Neural crest cell (in vitro differentiated cells): ENCODE measurements at places on chromosomes 1 and 21. TPM values are rescaled to one million over a fixed set of nuclear protein-coding genes. Genes with fewer than 3 reads are reported as not detected.

C1orf185 gene
- total RNA-seq, result not detected in 2 replicates

DNA sequence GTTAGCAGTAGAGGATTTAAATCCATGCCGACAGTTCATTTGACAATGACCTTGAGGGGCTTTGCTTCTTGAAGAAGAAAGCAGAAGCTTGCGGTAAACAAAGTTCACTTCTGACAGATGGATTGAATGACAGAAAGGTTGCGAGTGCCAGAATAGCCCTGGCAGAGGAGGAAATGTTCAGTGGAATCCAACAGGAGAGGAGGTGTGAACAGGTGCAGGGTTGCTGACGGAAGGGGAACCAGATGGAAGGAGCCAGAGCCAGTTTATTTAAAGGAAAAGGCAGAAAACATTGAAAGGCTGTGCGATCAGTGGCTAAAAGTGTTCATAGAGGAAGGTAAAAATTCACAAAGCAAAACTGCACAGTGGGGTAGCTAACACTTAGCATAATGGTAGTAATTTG, 141.0 kb downstream of the SDCCAG8 start:
- no peak overlapping the region for H3K4me3 ChIP-seq
- no peaks in the 10 kb centered on the region for H3K27me3 ChIP-seq
- peaks cover 23% of the 10 kb centered on the region for H3K4me1 ChIP-seq
- DNase-seq, result no peak

- no peak overlapping the region for H3K4me3 ChIP-seq
- peaks cover 13% of the 10 kb centered on the region for H3K36me3 ChIP-seq
- H3K27me3 ChIP-seq, result no peaks in the 10 kb centered on the region
- peak; percentile 69 for DNase-seq
These were observed 52.3 kb upstream of the ADAM30 start for GRCh38 chr1:119948342-119949214.

- no peak overlapping the region for H3K27ac ChIP-seq
- no peak for DNase-seq
- no peaks in the 10 kb centered on the region for H3K27me3 ChIP-seq
- H3K4me1 ChIP-seq, result no peaks in the 10 kb centered on the region
These were observed 224.0 kb downstream of the PTBP2 start for GRCh38 chr1:96945509-96946084.

GRCh38 chr1:45205910-45206721, at the start of gene ZSWIM5:
Gene ZSWIM5, minus strand, starts transcription at chr1:45206605. Its CDS starts 255 bp downstream, at chr1:45206350.
- DNase-seq, result peak; percentile 64
- H3K27ac ChIP-seq, result peak within 1 kb of the TSS; percentile 32
- peaks cover 29% of the 10 kb centered on the region for H3K4me1 ChIP-seq
- H3K27me3 ChIP-seq, result peaks cover 18% of the 10 kb centered on the region
- peak within 1 kb of the TSS; percentile 93 for H3K4me3 ChIP-seq
- no peaks in the 10 kb centered on the region for H3K36me3 ChIP-seq

DNA sequence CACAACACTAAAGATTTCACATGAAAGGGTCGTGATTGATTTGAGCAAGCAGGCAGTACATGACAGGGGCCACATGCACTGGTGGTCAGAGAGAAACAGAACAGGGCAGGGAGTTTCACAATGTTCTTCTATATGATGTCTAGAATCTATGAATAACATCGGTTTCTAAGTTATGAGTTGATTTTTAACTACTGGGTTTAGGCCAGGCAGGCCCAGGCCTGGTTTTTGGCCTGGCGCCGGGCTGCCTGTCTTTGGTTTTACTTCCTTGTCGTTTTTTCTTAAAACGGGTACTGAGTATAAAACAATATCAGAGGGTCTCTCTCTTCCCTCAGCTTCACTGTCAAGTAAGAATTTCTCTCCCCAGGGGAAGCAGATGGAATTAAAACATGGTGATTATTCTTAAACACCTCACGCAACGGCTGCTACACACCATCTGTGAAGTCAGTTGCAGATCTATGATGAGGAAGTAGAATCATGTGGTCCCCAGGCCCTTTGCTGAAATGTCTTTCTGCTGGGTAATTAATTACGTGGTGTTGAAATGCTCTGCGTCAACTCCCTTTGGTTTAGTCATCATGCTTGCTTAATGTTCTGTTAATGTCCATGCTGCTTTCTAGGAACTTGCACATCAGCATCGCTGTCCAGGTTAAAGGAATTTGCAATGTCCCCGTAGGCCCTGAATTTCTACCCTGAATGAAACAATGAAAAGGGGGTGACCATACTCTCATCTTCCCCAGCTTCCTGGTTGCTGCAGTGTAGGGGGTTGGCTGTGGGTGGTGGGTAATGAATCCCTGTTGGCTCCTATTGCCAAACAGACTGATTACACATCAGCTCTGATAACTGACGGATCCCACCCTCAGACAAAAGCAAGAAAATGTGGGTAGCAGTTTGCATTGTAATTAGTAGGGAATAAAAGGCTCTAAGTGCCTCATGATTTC, 70.3 kb downstream of the SERINC2 start:
- no peaks in the 10 kb centered on the region for H3K36me3 ChIP-seq
- H3K27ac ChIP-seq, result peak overlapping the region; percentile 79
- no peak for DNase-seq
- no peaks in the 10 kb centered on the region for H3K27me3 ChIP-seq

DNA sequence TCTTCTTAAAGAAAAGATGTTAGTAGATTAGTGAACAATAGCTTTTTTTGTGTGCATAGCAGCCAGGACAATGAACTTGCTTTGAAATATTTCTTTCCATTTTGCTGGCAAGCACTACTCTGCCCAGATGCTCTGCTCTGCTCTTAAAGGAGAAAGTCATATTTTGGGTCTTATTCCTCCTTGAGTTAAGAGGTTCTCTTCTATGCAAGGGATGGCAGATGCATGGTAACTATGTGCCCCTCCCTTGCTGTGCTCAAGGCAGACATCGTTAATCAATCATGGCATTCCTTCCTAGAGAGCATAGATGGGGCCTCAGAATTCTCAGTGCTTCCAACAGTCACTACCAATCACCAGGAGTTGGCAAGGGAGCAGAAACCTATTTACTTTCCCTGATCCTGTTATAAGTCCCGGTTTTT, 27.6 kb downstream of the NIPAL3 start:
- DNase-seq, result no peak
- no peaks in the 10 kb centered on the region for H3K36me3 ChIP-seq
- no peak overlapping the region for H3K27ac ChIP-seq
- H3K27me3 ChIP-seq, result peaks cover 3% of the 10 kb centered on the region

GRCh38 chr1:47788761-47789160, 208.4 kb downstream of the TRABD2B start:
- H3K27me3 ChIP-seq, result no peaks in the 10 kb centered on the region
- no peaks in the 10 kb centered on the region for H3K36me3 ChIP-seq
- H3K27ac ChIP-seq, result no peak overlapping the region
- DNase-seq, result no peak

- no peaks in the 10 kb centered on the region for H3K27me3 ChIP-seq
- DNase-seq, result no peak
- H3K4me1 ChIP-seq, result peaks cover 21% of the 10 kb centered on the region
- no peak overlapping the region for H3K4me3 ChIP-seq
These were observed 69.5 kb downstream of the RHOU start for GRCh38 chr1:228804640-228805413.

DNA sequence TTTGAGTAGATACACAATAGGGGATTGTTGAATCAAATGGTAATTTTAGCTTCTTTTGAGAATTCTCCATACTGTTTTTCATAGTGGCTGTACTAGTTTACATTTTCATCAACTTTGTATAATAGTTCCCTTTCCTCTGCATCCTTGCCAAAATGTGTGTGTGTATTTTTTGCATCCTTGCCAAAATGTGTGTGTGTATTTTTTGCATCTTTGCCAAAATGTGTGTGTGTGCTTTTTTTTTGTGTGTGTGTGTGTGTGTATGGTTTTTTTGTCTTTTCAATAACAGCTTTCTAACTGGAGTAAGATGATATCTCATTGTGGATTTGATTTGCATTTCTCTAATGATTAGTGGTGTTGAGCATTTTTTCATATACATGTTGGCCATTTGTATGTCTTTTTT, 105.4 kb downstream of the ATP6V1G3 start:
- H3K4me1 ChIP-seq, result peaks cover under 1% of the 10 kb centered on the region
- H3K27me3 ChIP-seq, result no peaks in the 10 kb centered on the region
- no peak overlapping the region for H3K4me3 ChIP-seq
- no peak for DNase-seq
- peak overlapping the region; percentile 66 for H3K27ac ChIP-seq
- peaks cover 4% of the 10 kb centered on the region for H3K36me3 ChIP-seq

GRCh38 chr1:246083416-246083815, 423.7 kb downstream of the SMYD3 start:
- no peak overlapping the region for H3K4me3 ChIP-seq
- H3K36me3 ChIP-seq, result peaks cover 13% of the 10 kb centered on the region
- DNase-seq, result no peak
- no peaks in the 10 kb centered on the region for H3K4me1 ChIP-seq
- H3K27me3 ChIP-seq, result no peaks in the 10 kb centered on the region
- no peak overlapping the region for H3K27ac ChIP-seq

DNA sequence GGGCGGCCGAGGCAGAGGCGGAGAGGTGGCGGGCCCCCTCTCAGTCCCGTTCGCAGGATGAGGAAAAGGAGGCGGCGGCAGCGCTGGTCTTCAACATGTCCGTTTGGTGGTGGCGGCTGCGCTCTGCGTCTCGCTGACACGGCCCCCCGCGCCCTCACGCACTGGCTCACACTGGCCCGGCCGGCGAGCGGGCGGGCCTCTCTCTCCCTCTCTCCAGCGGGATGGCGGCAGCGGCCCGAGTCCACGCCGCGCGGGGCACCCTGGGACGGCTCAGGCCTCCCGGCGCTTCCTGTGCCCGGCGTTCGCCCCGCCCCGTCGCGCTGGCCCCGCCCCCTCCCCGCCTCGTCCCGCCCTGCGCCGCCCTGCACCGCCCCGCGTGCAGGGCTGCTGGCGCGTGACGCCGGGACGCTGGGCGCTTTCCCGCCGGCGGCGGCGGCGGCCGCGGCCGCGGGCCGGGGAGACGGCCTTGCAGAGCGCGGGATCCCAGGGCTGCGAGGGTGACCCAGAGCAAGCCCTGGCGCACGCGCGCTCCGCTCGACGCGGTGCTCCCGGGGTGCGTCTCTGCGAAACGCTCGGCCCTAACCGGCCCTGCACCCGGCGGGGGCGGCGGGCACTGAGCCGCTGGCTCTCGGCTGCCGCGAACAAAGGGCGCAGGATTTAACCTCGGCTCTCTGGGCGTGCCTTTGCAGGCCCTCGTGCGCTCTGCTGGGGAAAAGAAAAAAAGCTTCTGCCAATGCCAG, at the start of gene SCAF4:
Gene SCAF4, minus strand, starts transcription at position 262 of the 740 bp plus-strand sequence. CDS start 426 bp downstream, outside the sequence.
- peak within 1 kb of the TSS; percentile 93 for H3K4me3 ChIP-seq
- no peaks in the 10 kb centered on the region for H3K36me3 ChIP-seq
- peak; percentile 87 for DNase-seq
- no peaks in the 10 kb centered on the region for H3K27me3 ChIP-seq
- H3K4me1 ChIP-seq, result peaks cover 4% of the 10 kb centered on the region
- peak within 1 kb of the TSS; percentile 94 for H3K27ac ChIP-seq

- H3K27ac ChIP-seq, result no peak overlapping the region
- H3K4me1 ChIP-seq, result peaks cover 9% of the 10 kb centered on the region
- no peaks in the 10 kb centered on the region for H3K27me3 ChIP-seq
- no peak for DNase-seq
- no peak overlapping the region for H3K4me3 ChIP-seq
- no peaks in the 10 kb centered on the region for H3K36me3 ChIP-seq
These were observed 9.6 kb downstream of the FAAP20 start for GRCh38 chr1:2184934-2185333.

HES3 gene
- 23.6 and 25.2 TPM in 2 replicates for total RNA-seq

EPHB2 gene
- 57.2 and 60.3 TPM in 2 replicates for total RNA-seq

SYT6 gene
- total RNA-seq, result 3.1 and 3.5 TPM in 2 replicates

PTPRU gene
- 4.8 and 5.1 TPM in 2 replicates for total RNA-seq

DNA sequence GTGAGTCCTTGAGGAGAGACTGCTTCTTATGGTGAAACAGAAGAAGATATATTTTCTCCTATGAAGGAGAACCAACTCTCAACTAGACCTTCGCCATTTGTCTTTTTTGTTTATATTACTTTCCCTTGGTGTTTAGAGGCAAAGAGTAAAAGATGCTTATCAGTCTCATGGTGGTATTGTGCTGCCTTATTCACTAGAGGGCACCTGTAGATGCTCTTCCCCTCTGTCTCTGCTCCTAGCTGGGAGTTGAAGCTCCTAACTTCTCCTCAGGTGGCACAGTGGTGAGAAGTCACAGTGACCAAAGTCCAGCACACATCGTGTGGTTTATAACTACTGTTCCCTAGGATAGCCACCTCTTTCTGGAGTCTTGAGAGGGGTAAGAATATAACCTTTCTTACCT, 1359.6 kb downstream of the PLA2G4A start:
- no peak overlapping the region for H3K4me3 ChIP-seq
- H3K36me3 ChIP-seq, result no peaks in the 10 kb centered on the region

S100A12 gene
- not detected in 2 replicates for total RNA-seq

GRCh38 chr1:209899948-209900347, 38.1 kb upstream of the SYT14 start:
- no peak overlapping the region for H3K4me3 ChIP-seq
- H3K27me3 ChIP-seq, result peaks cover 2% of the 10 kb centered on the region
- no peak for DNase-seq
- no peak overlapping the region for H3K27ac ChIP-seq
- no peaks in the 10 kb centered on the region for H3K4me1 ChIP-seq
- no peaks in the 10 kb centered on the region for H3K36me3 ChIP-seq

RBM11 gene
- 0.36 and 0.65 TPM in 2 replicates for total RNA-seq
